ENCODE measurements at places on chromosomes 7 and 10.
A peak's percentile ranks its signal among the peaks of the same experiment; 100 is the strongest.

- DNase-seq, result peak; percentile 68
Measured at GRCh38 chr7:129859183-129859582, 93.6 kb downstream of the UBE2H start.

GRCh38 chr10:87945984-87946383, 82.6 kb downstream of the PTEN start:
- no peak for DNase-seq

- DNase-seq, result no peak
Measured at GRCh38 chr10:28316696-28317095, 13.8 kb upstream of the MPP7 start.

DNA sequence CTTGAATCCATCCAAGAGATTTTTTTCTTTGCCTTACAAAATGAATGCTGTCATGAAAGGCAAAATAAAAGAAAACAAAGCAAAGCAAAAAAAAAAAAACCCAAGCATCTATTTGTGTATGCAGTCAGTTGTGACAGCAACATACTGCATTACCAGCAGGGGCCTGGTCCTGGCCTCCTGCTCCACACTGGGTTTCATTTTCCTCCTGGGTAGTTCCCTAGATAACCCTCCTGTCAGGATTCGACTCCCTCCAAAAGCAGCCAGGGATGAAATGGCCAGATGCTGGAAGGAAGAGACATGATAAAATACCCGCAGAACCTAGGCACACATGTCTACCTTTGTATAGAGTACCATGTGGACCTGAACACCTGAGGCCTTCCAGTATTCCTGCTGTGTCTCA, 148.6 kb downstream of the NRCAM start:
- DNase-seq, result no peak

DNA sequence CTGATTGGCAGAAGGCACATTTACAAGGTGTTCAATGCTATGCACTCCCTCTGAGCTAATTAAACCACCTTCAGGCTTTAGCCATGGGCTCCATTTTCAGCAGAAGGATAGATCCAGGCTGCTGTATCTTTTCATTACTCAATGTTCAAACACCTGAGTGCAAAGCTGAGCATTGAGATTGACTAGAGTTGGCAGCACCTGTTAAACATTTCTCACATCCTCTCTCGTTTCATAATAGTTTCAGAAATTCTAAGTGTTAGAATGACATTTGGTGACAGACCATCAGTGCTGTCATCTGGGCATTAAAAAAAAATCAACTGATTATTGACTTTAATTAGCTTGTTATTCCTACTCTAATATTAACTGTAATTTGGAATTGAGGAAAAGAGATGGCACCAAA, 187.1 kb upstream of the SEMA3E start:
- DNase-seq, result no peak

DNA sequence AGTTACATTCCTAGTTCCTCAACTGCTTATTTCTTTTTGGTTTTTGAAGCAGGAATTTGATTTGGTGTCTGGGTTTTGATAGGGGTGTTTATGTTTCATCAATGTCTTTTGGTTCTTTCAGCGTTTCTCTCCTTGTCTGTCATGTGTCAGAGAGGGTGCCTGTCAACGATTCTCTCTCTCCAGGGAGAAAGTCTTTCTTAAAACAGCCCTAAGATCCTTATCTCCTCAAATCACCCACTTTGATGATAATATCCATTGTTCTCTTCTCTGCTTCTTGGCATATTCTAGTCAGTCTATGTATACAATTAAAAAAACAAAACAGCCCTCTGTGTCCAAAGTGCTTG, 77.2 kb downstream of the TCF7L2 start:
- DNase-seq, result no peak

DNA sequence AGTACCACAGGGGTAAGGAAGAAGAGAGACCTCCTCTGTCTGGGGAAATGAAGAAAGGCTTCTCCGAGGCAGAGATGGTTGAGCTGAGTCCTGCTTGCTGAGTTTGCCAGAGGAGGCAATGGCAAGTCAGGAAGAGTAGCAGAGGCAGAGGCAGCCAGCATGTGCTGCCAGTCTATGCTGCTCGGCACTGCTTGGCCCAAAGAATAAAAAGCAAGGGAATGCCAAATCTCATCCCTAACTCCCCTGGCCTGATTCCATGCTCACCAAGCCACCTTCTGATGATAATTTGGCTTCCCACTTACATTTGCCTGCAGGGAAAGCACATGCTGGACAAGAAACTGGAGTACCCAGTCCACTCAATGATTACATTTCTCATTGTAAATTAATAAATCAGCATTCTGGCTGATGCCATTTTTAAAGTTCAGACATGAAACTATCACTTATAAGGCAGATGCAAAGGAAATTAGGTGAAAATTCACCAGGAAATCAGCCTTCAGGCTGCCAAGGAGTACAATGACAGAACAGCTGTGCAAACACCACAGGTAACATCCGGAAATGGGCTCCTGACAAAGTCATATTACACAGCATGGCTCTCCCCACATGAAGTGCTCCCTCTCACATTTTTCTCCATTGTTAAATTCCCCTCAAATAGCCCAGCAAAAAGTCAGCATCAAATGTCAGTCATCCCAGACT, 245.9 kb downstream of the MTERF1 start:
- no peak for DNase-seq

Data from muscle of leg (tissue), 16 donors.